ENCODE measurements at places on chromosomes 13 and 19.

DNA sequence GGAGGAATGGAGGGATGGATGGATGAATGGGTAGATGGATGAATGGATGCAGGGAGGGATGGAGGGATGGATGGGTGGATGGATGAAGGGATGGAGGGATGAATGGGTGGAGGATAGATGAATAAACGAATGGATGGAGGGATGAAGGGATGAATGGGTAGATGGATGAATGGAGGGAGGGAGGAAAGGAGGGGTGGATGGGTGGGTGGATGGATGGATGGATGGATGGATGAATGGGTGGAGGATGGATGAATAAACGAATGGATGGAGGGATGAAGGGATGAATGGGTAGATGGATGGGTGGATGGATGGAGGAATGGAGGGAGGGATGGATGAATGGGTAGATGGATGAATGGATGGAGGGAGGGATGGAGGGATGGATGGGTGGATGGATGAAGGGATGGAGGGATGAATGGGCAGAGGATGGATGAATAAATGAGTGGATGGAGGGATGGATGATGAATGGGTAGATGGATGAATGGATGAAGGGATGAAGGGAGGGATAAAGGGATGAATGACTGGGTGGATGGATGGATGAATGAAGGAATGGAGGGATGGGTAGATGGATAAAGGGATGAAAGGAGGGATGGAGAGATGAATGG is 33.0 kb upstream of the TPM4 start:
- DNase-seq, result no peak

- no peak for DNase-seq
Observed at GRCh38 chr13:30676672-30677071, 58.7 kb upstream of the ALOX5AP start.

DNA sequence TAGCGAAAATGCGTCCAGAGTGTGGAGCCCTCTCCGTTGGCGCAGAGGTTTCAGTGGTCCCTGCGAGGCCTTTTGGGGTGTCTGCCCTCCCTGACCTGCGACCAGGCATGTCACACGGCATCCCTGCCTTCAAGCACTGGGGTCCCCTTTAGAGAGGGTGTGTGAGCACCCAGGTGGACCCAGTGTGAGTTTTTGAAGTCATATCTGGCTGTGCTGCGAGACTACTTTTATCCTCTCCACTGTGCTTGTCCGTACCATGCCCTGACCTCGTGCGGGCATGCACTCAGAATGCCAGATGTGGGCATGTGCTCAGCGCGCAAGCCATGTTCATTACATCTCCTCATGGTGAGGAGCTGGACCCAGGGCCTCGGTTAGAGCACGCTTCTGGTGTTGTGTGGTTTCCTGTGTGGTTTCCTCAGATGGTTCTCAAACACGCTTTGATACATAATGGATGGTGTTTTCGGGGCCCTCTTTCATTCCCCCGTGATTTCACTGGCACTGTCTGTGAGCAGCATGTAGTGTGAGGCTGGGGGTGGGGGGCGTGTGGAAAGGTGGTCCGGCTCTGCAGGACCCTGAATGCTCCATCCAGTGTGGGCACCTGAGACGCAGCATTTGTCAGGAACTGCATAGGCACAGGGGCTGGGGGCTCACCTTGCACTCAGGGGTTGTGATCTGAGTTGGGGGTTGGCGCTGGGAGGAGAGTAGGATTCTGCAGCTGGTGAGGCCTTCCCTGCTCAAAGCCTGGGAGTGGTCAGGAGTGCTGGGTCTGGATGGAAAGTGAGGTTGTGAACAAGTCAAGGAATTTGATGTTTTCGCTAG is 2.3 kb downstream of the TFDP1 start:
- DNase-seq, result no peak

DNA sequence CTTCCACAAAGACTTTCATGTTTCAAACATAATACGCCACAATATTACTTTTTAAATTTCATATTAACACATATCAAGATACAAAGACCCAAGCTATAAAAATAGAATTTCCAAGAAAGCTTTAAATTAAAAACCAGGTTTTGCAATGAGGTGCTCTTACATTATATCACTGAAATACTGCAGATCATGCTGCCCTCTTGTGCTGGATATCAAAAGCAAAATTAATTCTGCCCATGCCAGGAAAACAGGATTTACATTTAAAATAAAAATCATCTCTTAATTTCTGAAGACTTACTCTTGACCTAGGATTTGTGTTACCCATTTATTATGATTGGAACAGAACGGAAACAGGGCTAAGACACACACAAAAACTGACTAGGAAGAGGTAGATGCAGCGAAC is 145.0 kb downstream of the ABCC4 start:
- no peak for DNase-seq

DNA sequence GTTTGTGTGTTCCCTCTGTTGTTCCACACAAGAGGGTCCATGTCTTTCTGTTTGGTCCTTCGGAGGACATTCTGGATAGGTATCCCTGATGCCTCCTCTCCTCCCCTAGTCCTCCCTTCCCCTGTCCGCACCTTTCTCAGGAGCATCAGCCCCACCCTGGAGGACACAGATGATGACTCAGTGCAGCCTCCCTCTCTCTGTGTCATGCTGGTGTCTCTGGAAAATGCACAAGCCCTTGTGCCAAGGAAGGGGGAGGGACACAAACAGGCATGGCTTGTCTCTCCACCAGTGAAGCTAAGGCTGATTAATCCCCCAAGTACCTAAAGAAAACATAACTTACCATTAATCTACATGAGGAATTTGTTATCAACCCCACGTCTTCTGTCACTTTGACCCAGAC is 16.2 kb upstream of the TNFRSF19 start:
- DNase-seq, result no peak

- DNase-seq, result peak; percentile 21
Observed at GRCh38 chr13:23466144-23467002, 32.9 kb upstream of the SACS start.

- no peak for DNase-seq
Observed at GRCh38 chr13:75327135-75327510, 154.8 kb downstream of the TBC1D4 start.

DNA sequence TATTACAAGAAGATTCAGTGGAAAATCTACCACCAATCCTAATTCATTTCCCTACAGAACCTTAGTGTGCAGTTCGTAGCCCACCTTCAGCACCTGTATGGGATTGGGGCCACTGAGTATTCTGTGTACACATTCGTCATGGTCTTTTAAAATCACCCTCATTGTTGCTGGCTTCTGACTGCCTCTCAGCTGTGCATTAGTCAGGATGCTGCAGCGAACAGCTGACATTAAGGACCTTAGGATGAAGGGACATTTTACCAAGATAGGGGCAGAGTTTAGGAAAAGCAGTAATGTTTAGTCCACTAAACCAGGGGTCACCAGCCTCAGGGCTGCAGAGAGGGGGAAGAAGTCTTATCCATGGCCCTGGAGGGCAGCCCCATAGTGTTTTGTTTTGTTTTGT is 176.5 kb downstream of the COL4A1 start:
- DNase-seq, result no peak

- no peak for DNase-seq
Observed at GRCh38 chr19:46453661-46454060, 17.7 kb downstream of the PNMA8A start.

- no peak for DNase-seq
Observed at GRCh38 chr19:13077240-13077639, 25.4 kb downstream of the LYL1 start.

DNA sequence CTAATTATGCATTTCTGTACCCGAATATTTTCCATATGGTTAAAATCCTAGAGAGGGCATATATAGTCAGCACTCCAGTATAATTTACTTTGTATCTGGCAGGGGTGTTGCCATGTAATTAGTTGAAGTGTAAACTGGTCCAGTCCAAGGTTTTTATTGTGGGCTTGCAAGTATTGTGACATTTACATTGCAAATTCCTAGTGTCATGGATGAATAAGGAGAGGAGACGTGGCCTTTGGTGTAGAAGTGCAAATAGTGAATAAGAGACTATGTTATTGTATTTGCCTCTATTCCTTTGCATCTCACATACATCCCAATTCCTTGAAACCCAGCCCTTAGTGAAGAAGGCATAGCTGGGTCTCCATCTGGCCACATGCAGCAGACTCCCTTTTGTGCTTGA is 330.6 kb downstream of the ATP8A2 start:
- DNase-seq, result no peak
